Spinal cord (tissue), 10 donors: ENCODE measurements at places on chromosomes 4 and X.

- no peak for DNase-seq
Measured at GRCh38 chr4:7768736-7769135, 170.9 kb downstream of the AFAP1 start.

DNA sequence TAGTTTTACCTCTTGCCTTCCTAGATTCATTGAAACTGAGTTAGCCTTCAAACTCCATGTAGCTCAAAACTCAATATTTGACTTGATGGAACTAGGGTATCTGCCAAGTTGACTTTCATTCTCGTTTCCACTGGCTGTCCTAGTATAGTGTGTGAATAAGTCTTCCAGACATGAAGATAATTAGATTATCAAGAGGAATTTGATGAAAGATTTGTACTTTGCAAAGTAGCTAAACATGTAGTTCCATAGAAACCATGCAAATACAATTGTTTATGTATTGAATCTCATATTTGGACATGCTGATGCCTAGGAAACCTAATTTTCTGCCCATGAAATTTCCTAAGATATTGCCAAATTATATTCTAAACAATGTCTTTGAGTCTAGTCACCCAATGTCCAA, 297.5 kb downstream of the ARHGAP24 start:
- no peak for DNase-seq

- no peak for DNase-seq
Measured at GRCh38 chr4:187576751-187577150, 418.8 kb upstream of the ZFP42 start.

GRCh38 chr4:176380352-176381157, 60.8 kb downstream of the SPCS3 start:
- no peak for DNase-seq

DNA sequence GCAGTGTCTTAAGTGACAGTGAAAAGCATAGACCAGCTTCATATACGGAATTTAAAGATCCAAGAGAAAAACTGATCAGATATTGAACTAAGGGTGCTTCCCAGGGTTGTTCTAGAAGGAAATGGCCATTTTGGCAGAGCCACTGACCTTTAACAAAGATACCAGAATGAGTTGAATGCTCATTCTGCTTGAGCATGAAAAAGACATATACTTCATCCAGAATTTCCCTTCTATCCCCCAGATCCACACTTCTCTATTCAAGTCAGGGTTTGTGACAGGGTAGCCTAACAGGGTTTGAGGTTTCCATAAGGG, 45.6 kb upstream of the FAM9C start:
- no peak for DNase-seq

GRCh38 chr4:1329408-1330371, 17.3 kb upstream of the UVSSA start:
- DNase-seq: no peak
